ENCODE measurements at places on chromosomes 7 and 10.

- no peak for DNase-seq
These were observed 281.1 kb downstream of the CCDC3 start for GRCh38 chr10:12720217-12720981.

GRCh38 chr10:125159932-125160855, at the start of gene CTBP2:
Gene CTBP2 (minus strand): TSS chr10:125160563.
- no peak for DNase-seq

DNA sequence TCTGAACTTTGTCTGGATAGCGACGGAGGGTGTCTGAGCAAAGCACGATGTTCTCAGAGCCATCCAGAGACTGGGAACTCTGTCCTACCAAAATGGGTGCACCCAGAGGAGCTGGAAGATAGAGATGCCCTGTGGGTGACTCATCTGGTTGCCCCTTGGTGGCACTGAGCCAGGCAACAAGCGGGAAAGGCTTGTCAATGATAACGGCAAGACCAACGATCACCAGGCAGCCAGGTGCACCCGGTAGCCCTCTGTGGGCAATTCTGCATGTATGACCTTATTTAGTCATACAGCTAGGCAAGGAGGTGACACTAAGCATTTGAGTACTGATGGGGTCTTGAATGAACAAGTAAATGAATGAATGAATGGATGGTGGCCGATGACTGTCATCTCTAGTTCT, 2.8 kb upstream of the ELN start:
- DNase-seq: no peak

GRCh38 chr10:3071405-3072198, 4.3 kb downstream of the PFKP start:
- no peak for DNase-seq

- no peak for DNase-seq
These were observed 185.3 kb upstream of the GPR26 start for GRCh38 chr10:123480845-123481244.

DNA sequence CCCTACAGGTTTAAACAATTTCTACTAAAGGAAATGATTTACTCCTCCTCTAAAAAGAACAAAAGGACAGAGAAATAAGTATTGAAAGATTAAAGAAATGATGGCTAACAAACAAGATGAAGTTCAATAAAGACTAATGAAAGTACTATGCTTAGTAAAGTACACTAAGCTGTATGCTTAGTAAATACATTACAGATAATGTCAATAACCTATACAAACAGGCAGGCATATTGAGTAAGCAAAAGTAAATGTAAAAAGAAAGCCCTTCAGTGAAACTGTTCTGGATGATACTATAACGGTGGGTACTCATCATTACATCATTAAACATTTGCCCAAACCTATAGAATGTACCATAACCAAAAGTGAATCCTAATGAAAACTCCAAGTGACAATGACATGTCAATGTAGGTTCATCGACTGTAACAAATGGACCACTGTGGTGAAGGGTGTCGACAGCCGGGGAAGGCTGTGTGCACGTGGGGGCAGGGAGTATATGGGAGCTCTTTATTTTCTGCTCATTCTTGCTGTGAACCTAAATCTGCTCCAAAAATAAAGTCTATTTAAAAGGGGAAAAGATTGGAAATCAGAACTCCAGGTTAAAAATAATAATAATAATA, 34.0 kb downstream of the CYTH3 start:
- DNase-seq: no peak

- no peak for DNase-seq
These were observed 226.3 kb downstream of the AHR start for GRCh38 chr7:17524746-17525145.

- DNase-seq: no peak
These were observed 21.5 kb downstream of the TEX36 start for GRCh38 chr10:125661431-125661940.
